ENCODE measurements at places on chromosomes 11 and 22. TPM values are rescaled to one million over a fixed set of nuclear protein-coding genes. Genes with fewer than 3 reads are reported as not detected.

The CTSC gene
- 67.1 TPM for total RNA-seq

The NTM gene
- not detected for total RNA-seq

The OR52I1 gene
- total RNA-seq: not detected

DNA sequence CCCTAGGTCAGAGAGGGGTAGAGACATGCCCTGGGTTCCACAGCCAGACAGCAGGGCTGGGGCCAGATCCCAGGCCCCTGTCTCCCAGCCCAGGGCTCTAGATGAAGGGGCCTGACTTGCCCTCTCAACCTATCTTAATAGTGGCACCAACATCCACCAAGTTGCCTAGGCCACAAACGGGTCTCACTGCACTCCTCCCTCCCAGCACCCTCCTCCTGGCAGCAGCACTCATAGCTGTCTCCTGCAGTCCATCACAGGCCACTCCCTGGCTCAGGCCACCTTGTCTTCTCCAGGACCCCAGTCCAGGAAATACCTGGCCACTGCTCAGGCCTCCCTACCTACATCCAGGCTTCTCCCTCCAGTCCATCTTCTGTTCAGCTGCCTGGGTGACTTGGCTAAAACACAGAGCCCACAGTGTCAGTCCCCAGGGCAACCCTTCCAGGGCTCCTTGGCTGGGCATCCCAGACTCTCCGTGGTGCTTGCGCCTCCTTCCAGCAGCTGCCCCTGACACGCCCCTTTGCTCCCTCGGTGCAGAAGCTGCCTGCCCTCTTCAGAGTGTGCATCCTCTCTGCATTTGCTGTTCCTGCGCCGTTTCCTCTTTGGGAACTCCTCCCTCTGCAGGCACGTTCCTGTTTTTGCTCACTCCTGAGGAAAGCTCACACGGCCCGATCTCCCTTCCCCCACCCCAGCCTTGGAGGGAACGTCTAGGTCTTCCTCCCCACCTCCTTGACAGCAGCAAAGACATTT, 40.5 kb downstream of the LRRC32 start:
- peak; percentile 65 for DNase-seq
- H3K4me1 ChIP-seq: peaks cover 45% of the 10 kb centered on the region
- H3K27ac ChIP-seq: peak overlapping the region; percentile 96

The FIBIN gene
- not detected for total RNA-seq

The MS4A3 gene
- total RNA-seq: not detected

- H3K4me1 ChIP-seq: peaks cover 6% of the 10 kb centered on the region
- no peak overlapping the region for H3K27ac ChIP-seq
- no peaks in the 10 kb centered on the region for H3K27me3 ChIP-seq
- no peak overlapping the region for H3K4me3 ChIP-seq
- DNase-seq: no peak
Observed at GRCh38 chr11:114195151-114195550, 101.0 kb upstream of the NNMT start.

DNA sequence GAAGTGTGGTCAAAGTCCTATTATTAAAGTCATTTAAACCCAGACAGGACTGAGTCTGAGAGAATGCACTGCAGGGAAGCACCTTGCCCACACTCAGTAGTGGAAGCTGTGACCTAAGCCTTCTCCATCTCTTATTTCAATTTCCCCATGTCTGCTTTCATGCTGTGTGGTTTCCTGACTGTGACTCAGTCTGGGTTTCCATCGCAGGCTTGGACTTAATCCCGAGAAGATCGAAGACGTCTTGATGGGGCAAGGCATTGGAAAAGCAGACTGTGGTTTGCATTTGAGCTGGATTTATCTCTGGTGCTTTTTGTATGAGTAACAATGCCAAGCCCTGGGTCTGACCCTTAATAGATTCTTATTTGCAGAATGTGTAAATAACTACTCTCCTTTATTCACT, 238.9 kb downstream of the NTM start:
- H3K27me3 ChIP-seq: no peaks in the 10 kb centered on the region
- H3K36me3 ChIP-seq: no peaks in the 10 kb centered on the region
- H3K4me3 ChIP-seq: no peak overlapping the region

- no peak overlapping the region for H3K4me3 ChIP-seq
- no peaks in the 10 kb centered on the region for H3K27me3 ChIP-seq
- no peak for DNase-seq
- peaks cover 12% of the 10 kb centered on the region for H3K4me1 ChIP-seq
- H3K36me3 ChIP-seq: peaks cover 59% of the 10 kb centered on the region
- no peak overlapping the region for H3K27ac ChIP-seq
Observed at GRCh38 chr11:47276923-47277322, 7.0 kb downstream of the MADD start.

DNA sequence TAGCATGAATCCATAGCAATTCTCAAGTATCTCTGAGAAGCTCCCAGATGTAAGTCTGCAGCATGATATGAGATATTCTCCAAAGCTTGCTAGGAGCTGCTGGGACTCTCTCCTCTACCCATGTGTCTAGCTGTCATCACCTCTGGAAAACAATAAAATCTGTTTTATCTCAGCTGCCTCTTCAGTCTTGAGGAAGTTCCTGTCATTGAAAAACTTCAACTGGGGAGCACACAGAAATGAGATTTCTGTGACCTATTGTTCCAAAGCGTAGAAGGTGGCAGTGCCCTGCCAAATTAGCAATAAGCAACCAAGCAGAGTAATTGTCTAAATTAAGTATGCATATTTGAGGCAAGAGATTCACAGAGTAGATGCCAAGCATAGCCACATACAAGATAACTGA, 1380.6 kb upstream of the RAG2 start:
- H3K4me3 ChIP-seq: no peak overlapping the region
- H3K36me3 ChIP-seq: no peaks in the 10 kb centered on the region
- no peaks in the 10 kb centered on the region for H3K27me3 ChIP-seq
- H3K27ac ChIP-seq: no peak overlapping the region
- H3K4me1 ChIP-seq: no peaks in the 10 kb centered on the region
- DNase-seq: no peak

DNA sequence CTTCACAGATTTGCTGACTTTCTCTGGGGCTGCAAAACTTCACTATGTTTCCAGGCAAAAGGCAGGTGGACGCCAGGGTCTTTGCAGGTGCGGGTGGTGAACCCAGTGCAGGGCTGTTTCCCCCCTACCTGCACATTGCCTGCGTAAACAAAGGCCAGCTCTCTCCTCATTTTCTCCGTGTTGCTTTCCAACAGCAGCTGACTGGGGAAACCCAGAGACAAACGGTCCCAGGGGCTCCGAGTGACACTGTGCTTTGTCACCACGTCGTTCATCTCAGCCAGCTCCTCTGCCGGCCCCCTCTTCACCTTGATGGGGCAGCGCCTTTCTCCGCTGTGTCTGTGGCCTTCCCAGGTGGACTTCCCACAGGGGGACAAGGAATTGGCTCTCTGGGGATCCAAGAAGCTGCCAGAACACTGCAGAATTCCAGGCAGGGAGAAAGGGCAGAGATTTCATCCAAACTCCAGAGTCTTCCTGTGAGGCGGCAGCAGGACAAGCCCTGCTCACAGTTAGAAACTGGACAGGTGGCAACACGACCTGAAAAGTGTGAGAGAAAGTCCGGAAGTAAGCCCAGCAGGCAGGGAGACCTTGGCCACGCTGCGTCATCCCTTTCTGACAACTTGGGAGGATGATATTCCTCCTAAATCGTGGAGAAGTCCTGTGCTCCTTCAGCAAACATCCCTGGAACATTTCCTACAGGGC, 1493.7 kb downstream of the TBC1D22A start:
- H3K27me3 ChIP-seq: no peaks in the 10 kb centered on the region
- no peak overlapping the region for H3K27ac ChIP-seq
- DNase-seq: no peak
- no peak overlapping the region for H3K4me3 ChIP-seq
- no peaks in the 10 kb centered on the region for H3K4me1 ChIP-seq

The FAM180B gene
- total RNA-seq: 0.19 TPM

- H3K27me3 ChIP-seq: peaks cover 5% of the 10 kb centered on the region
- no peaks in the 10 kb centered on the region for H3K36me3 ChIP-seq
- no peaks in the 10 kb centered on the region for H3K4me1 ChIP-seq
- H3K4me3 ChIP-seq: no peak overlapping the region
- H3K27ac ChIP-seq: no peak overlapping the region
Observed at GRCh38 chr11:34502949-34503348, 10.6 kb downstream of the ELF5 start.

DNA sequence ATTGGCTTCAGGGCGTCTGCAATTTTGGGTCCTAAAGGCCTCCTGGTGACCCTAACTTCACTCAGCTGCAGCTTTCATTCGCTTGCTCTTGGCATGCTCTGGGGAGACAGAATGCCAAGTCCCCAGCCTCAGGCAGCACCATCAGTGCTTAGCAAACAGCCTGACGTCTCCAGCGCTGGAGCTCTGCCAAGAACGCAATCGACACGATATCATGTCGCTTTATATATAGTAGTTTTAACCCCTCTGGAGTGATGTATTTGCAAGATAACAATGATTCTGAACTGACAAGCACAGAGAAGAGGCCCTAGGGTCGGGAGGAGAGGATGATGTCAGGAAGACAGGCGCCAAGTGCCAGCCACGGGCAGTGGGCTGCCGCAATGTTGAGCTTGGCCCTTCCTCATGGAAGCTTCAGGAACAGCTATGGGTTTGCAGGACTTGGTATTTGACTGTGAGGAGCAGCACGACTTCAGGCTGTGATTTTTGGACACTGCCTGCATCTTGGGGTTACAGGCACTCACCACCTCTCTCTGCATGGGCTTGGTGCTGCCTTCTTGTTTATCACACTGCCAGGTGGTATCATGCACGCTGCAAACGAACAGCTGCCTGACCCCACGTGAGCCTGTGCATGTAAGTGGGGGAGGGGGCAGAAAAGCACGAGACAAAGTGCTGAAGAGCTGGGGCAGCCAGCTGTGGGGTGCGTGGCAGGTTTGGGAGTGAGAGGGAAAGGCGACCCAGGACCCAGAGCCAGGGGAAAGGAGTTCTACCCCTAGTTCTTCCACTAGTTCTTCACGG, 26.1 kb downstream of the B3GAT1 start:
- H3K4me1 ChIP-seq: peaks cover 19% of the 10 kb centered on the region
- H3K27ac ChIP-seq: no peak overlapping the region
- DNase-seq: no peak
- no peaks in the 10 kb centered on the region for H3K36me3 ChIP-seq
- H3K4me3 ChIP-seq: no peak overlapping the region

- DNase-seq: no peak
- H3K27me3 ChIP-seq: no peaks in the 10 kb centered on the region
- no peaks in the 10 kb centered on the region for H3K36me3 ChIP-seq
- no peak overlapping the region for H3K27ac ChIP-seq
Observed at GRCh38 chr11:124441519-124441918, 4.0 kb downstream of the OR8B8 start.

DNA sequence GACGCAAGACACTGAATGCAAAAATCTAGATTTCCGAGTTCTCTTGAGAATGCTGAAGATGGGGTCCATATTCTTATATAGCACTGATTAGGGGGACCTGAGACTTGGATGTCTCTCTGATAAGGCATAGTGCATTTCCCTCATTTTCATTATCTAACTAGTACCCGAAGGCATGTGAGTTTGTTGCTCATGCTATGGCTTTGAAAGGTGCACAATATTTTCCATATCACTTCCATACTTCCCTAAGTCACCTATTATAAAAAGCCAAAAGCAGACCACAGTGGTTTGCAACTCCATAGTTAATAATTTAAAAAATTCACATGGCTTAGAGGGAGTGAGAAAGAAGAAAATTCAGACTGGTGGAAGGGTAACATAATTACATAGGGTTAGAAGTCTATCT, 1.7 kb downstream of the BTBD10 start:
- DNase-seq: no peak
- H3K36me3 ChIP-seq: peaks cover 6% of the 10 kb centered on the region
- H3K27me3 ChIP-seq: no peaks in the 10 kb centered on the region

DNA sequence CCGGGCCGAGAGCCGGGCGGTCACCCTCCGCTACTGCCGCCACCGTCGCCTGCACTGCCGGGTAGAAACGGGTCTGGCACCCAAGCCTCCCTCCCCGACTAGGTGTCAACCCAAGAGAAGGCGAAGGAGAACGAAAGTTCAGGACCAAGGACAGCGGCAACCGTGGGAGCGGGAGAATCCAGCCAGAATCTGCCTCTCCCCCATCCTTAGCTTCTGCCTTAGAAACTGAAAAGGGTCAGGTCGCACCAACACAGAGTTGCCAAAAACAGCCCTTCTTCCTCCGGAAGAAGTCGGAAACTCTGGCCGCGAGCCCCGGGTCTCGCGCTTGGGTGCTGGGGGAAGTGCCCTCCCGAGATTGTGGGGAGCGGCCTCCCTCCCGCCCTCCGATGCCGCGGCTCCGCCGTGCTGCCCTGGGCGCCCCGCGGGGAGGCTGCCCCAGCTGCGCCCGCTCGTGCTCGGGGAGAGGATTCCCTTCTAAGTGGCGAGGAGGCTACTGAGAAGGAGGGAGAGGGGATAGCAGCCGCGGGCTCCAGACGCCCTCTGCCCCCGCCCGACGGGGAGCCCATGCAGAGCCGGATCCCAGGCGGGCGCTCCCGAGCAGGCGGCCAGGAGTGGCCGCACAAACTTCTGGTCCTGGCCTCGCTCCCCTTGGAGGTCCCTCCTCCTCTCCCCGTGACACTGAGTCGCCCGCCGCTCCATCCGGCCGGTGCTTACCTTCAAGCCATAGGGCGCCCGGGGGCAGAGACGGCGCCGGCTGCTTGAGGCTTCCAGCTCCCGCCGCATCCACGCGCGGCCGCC, 637 bp downstream of the DRD2 start:
- peaks cover 47% of the 10 kb centered on the region for H3K27me3 ChIP-seq
- H3K4me1 ChIP-seq: no peaks in the 10 kb centered on the region
- peak; percentile 90 for DNase-seq
- H3K36me3 ChIP-seq: no peaks in the 10 kb centered on the region
- no peak overlapping the region for H3K4me3 ChIP-seq

The OR5AP2 gene
- not detected for total RNA-seq

DNA sequence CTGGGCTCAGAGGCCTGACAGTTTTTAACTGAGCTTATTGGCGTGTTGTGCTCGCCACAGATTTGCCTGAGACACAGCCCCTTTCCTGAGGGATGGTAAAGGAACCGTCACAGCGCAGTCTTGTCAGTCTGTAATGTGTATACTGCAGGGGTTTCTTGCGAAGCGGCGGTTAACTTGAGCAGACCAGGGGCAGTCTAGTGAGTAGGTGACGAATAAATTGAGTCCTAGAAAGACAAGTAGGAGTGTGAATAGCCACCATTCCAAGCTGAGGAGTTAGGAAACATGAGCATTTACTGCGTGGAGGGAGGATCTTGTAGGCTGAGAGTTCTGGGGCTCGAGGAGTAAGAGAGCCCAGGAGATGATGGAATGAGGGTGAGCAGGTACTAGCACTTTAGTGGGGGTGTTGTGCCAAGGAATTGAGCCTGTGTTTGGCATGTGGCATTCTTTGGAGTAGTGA, 1.4 kb downstream of the MED15 start:
- H3K27me3 ChIP-seq: no peaks in the 10 kb centered on the region
- DNase-seq: no peak
- H3K36me3 ChIP-seq: peaks cover 34% of the 10 kb centered on the region
- H3K4me1 ChIP-seq: peaks cover 42% of the 10 kb centered on the region
- peak overlapping the region; percentile 95 for H3K27ac ChIP-seq

The NXPE2 gene
- total RNA-seq: not detected

DNA sequence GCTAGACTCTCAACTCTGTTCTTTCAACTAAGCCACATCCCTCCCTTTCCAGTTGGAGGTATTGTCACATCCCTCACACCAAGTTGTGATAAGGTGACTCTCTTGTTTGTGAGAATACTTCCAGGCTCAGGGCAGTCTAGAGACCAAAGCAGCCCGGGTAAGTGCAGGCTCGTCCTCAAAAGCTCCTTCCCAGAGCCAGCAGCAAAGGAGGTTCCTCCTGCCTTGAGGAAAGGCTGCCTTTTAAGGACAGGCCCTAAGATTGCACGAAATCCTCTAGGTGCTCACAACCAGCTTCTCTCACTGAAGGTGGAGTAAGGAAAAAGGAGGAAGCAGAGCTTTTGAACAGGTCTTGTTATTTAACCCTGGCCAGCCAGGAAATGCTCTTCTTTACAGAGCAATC, 53.4 kb downstream of the SMCO4 start:
- H3K27me3 ChIP-seq: no peaks in the 10 kb centered on the region
- H3K4me3 ChIP-seq: no peak overlapping the region
- peaks cover 3% of the 10 kb centered on the region for H3K36me3 ChIP-seq
- peaks cover 2% of the 10 kb centered on the region for H3K4me1 ChIP-seq

Data from activated CD4-positive, alpha-beta T cell treated with anti-CD3 and anti-CD28 coated beads, Interleukin-2, amount 10 ng/mL, durations not matched to agents 24 days and 14 days (primary cell).